ENCODE measurements at places on chromosomes 11 and 22.

DNA sequence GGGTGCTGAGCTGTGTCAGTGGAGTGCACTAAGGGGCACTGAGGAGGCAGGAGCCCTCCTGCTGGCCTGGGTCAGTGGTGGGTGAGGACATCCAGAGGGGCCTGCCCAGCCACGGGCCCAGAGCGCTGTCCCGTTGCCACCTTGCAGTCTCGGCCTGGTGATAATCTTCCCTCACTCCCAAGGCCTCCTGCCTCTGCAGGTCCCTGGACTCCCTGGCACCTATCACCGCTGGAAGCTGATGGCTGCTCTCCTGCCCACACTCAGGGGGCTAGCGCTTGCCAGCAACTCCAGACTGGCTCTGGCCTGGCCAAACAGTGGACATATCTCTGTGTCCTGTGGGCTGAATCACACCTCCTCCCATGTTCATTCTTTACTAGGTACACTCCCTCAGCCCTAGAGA is 86.5 kb upstream of the PITPNB start:
- no peak for DNase-seq

DNA sequence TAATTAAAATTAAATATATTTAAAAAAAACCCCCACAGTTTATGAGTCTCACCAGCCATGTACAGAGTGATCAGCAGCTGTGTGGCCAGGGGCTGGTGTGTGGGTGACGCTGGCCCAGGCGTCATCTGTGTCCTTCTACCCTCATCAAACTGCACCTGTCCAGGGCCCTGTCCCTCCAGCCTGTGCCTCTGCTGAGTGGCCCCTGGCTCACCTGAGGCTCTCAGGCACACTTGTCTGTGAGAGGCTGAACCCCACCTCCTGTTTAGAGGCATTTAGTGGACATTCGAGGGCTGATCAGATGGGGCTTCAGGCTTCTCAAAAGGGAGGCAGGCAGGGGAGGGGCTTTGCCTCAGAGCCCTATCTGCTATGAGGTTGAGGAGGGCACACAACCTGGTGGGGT is 29.9 kb upstream of the SMIM38 start:
- no peak for DNase-seq

DNA sequence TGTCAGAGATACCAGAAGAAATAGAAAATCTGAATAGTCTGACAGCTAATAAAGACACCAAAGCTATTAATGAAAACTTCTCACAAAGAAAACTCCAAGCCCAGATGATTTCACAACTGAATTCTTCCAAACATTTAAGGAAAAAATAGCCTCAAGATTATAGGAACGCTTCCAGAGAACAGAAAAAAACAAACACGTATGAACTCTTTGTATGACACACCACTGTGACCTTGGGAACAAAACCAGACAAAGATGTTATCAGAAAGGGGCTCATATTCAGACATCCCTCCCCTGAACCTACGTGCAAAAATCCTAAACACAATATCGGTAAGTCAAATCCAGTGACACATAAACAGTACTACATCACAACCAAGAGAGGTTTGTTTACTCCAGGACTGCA is 23.5 kb downstream of the CERK start:
- DNase-seq: no peak

DNA sequence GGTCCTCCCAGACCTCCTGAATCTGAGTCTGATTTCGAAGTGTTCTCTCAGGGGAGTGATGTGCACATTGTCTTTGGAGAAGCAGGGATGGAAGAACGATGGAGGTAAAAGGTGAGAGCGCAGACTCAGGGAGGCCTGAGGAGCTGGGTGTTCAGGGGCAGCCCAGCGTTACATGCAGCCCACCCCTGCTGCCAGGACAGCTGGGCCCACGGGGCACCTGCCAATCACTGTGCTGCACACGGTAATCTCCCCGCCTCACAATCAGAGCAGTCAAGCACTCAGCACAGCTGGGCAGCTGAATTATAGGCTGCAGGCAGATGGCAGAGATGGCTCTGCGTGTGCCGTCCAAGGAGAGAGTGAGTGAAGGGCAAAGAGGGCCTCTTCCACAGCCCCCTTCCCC is 17.9 kb upstream of the HTR3A start:
- DNase-seq: no peak

DNA sequence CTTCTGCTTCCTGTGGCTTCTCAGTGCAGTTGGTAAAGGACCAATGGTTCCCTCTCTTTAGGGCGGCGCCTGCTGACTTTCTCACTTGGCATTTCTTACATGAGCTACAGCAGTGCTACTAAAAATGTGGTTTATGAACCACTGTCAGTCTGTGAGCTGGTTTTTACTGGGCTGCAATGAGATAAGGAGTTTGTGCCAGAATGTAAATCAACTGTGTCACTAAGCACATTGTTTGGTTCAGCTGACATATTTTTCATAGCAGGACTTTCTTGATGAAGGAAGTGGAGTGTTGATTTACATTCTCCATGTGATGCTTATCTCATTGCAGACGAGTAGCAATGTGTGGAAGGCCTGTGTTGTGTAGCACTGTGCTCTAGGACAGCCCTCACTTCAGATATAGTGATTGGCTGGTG is 463.3 kb downstream of the SOX6 start:
- no peak for DNase-seq

Data from NCI-H446 treated with DMSO at 0.1 percent for 48 hours (cell line).